Left cardiac atrium (tissue), 4 donors: ENCODE measurements at places on chromosomes 13 and 19. TPM values are rescaled to one million over a fixed set of nuclear protein-coding genes. Genes with fewer than 3 reads are reported as not detected.

- DNase-seq: no peak
These were observed 4.9 kb downstream of the ARHGEF7 start for GRCh38 chr13:111119966-111120365.

- DNase-seq: no peak
These were observed 125.2 kb downstream of the LMO7 start for GRCh38 chr13:75761369-75761768.

DNA sequence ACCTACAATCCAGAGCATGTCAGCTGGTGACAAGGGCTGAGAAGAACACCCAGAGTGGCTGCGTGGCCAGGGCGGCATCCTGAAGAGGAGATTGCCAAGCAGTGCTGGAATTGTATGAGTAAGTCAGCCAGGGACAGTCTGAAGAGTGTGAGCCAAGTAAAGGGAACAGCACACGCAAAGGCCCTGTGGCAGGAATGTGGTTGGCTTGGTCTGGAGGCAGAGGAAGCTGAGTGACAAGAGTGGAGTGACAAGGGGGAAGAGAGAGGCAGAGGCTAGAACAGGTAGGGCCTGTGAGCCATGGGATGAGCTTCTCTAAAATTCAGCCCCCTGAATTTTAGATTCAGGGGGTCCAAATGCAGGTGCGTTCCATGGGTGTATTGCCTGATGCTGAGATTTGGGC is 53.7 kb upstream of the UQCRFS1 start:
- DNase-seq: no peak

- DNase-seq: peak; percentile 38
These were observed 59.4 kb upstream of the TSHZ3 start for GRCh38 chr19:31408460-31409124.

DNA sequence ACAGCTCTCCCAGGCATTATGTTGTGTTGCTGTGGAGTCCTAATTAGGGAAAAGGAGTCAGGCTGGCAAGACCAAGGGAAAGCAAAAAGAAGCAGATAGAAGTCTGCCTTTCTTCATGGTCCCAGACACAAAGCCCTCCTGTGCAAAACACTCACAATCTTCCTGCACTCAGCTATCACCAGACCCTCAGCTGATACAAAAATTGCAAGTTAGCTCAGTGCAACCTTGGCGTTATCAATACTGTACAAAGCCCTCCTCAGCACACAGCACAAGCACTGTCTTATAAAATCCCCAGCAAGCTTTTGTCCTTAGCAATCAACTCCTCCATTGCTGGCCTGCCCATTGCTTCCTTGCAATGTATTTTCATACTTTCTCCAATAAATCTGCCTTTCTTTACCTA is 3.2 kb downstream of the OR7C2 start:
- DNase-seq: no peak

- DNase-seq: no peak
These were observed 311.3 kb downstream of the FGF14 start for GRCh38 chr13:102090532-102090931.

- DNase-seq: peak; percentile 63
These were observed 13.2 kb downstream of the KLHL26 start for GRCh38 chr19:18650021-18650390.

- DNase-seq: no peak
These were observed 4.4 kb upstream of the EID2 start for GRCh38 chr19:39544226-39544903.

- DNase-seq: no peak
These were observed 1210.1 kb upstream of the SPRY2 start for GRCh38 chr13:81551036-81551435.

GRCh38 chr19:28405346-28405742 is 807.6 kb downstream of the UQCRFS1 start:
- DNase-seq: no peak

Gene PRX
- total RNA-seq: 3.6 TPM

Gene PLPPR3
- 0.21 TPM for total RNA-seq

Gene DLEU7
- total RNA-seq: 0.15 TPM

Gene ZNF724
- total RNA-seq: 1.9 TPM

Gene GPC5
- 1.8 TPM for total RNA-seq

Gene HSD17B14
- total RNA-seq: 5.4 TPM

Gene IGSF23
- not detected for total RNA-seq

Gene CYP4F8
- not detected for total RNA-seq

Gene FOSB
- 1.5 TPM for total RNA-seq

Gene PDE4C
- not detected for total RNA-seq

Gene IRGC
- not detected for total RNA-seq
